ENCODE measurements at places on chromosomes 6 and 20. TPM values are rescaled to one million over a fixed set of nuclear protein-coding genes. Genes with fewer than 3 reads are reported as not detected.

GRCh38 chr20:8812817-8813216 is 256.1 kb upstream of the PLCB4 start:
- no peak for DNase-seq

DNA sequence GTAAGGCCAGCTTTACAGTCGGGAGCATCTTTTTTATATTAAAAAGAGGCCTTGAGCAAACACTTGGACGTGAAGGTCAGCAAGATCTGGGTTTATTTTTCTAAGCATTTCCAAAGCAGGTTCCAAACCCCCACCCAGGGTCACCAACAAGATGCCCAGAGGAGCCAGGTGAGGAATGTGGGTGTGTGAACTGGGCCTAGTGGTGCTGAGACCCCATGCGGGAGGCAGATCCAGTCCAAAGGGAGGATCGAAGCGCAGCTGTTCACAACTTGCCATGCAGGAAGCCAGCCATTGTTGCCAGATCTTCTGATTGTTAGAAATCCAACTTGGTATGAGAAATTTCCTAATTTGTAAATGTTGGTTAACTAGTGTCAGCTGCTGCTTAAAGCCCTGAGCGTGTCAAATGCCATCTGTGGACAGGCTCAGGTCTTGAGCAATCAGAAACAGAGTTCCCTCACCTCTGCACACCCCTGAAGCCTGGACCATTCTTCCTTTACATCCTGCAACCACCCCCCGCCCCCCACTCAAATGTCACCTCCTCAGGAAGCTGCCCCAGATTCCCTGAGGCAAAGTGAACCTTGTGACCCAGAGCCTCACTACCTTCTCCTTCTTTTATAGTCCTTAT is 46.5 kb downstream of the NFATC2 start:
- DNase-seq: no peak

Gene TBC1D7
- total RNA-seq: 8.4 TPM

Gene WFDC12
- not detected for total RNA-seq

Gene MLN
- total RNA-seq: not detected

DNA sequence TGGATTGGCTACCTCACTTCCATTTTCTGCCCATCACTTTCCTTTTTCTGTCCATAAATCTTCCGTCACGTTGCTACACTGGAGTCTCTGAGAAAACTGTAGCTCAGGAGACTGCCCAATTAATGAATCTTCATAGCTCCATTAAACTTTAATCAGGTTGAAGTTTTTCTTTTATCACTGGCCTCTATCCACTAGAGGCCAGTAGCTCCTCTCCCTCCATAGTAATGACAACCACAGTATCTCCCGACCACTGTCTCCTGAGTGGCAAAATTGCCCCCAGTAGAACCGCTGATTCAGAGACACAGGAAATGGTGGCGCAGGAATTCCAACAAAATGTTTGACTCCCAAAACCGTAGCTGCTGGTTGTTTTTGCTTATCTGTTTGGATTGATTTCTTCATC is 18.4 kb upstream of the DOK5 start:
- no peak for DNase-seq

- no peak for DNase-seq
Observed at GRCh38 chr6:137827411-137827940, 39.6 kb upstream of the TNFAIP3 start.

GRCh38 chr6:43914272-43915147 is 144.5 kb downstream of the VEGFA start:
- DNase-seq: no peak

DNA sequence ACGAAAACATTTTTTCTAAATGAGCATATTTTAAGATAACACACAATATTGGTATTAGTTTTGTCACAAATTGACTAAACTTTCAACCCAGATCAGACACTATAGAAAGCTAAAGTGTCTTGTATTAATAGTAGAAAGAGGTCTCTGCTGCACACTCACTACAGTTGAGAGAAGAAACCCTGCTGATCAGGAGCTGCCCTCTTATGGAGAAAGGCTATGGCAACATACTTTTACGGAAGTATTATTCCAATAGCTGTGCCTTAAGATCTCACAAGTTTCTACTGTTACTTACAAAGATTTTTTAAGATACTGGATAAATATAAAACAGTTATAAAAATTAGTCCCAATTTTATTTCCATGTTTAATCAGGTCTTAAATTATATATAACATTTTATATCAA is 155.7 kb downstream of the RIMS1 start:
- DNase-seq: no peak

DNA sequence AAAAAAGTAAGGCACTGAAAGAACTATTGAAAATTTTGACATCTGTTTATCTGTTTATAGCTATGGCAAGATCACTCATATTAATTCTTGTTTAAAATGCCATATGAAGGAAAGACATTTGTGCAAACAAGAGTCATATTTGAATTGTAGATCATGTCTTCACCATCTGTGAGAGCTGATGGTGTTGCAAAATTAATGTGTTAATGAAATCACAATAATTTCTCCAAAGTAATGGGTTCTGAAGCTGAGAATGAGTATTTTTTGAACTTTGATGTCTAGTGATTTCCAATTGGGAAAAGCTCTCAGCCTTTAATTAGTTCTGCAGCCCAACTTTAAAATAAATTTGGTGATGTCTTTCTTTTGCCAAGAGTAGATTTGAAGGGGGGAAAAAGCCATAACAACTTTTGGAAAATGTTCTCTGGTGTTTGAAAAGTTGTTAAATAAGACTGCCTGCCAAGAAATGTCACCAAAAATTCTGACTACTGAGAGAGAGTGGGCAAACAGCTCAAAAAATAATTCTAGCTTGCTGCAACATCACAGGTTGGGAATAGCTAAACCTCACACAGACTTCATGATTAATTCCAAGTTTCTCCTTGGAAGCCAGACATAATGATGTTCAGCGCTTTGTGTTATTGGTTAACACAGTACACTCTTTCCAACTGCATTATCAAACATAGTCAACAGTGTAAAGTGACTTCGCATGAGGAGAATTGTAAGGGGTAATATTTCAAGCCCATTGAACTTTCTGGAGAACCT is 142.6 kb downstream of the SOBP start:
- DNase-seq: no peak

- DNase-seq: no peak
Observed at GRCh38 chr20:61435823-61436220, 183.8 kb downstream of the CDH4 start.

Gene TBX18
- 0.34 TPM for total RNA-seq

GRCh38 chr6:118186672-118187567 is 279.9 kb downstream of the SLC35F1 start:
- DNase-seq: no peak

GRCh38 chr20:17298171-17298570 is 71.3 kb downstream of the PCSK2 start:
- no peak for DNase-seq

GRCh38 chr6:107235007-107235406 is 119.7 kb upstream of the BEND3 start:
- DNase-seq: no peak

DNA sequence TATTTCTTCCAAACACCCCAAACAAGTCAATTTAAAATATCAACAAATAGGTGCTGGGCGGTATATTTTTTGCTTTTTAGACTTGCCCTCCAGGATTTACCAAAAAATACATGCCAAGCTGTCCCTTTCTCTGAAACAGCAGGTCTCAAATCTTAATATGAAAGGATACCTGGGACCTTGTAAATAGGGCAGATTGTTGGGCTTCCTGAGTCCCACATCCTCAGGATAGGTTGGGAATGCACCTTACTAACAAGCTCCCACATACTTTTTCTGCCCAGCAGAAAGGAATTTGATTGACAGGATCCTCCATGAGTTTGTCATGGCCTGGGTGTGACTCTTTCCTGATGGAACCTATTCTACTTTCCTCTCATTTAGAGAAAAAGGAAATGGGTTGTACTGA is 4.9 kb upstream of the SLC24A3 start:
- DNase-seq: no peak

- DNase-seq: no peak
Observed at GRCh38 chr6:116096979-116097816, 3.5 kb upstream of the NT5DC1 start.

GRCh38 chr6:21871831-21872230 is 278.3 kb downstream of the SOX4 start:
- no peak for DNase-seq

DNA sequence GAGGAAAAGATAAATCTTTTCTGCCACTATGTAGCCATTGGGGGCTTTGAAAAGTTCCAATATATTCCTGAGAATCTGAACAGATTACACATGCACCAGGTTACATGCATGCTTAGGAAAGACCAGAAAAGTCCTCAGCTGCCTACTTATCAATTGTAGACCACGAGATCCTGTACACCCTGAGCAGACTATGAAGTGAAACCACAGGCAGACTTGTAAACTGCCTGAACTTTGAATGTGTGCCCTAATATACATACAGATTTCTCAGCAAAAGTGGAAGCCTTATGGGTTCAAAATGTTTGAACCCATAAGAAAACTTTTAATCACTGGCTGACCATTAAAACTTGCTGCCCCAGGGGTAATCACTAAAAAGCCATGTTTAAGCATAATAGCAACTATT is 273.5 kb upstream of the RUNX2 start:
- no peak for DNase-seq

DNA sequence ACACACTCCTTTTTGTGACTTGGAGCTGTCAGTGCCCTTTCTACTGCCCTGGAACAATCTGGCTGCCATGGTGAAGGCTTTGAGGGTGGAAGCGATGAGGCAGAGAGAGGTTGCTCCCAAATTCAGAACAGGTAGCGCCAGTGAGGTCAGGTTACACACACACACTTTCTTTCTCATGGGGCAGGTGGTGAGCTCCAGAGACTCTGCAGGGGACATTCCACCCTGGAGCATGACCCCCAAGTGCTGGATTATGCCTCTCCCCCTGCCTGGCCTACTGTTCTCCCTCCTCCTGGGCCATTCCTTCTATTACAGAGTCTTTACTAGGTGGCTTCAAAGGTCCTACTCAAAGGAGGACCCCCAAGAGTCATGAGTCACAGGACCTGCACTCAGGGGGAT is 98.0 kb downstream of the EYA2 start:
- DNase-seq: peak; percentile 47

Gene PAX1
- not detected for total RNA-seq

Gene IL20RA
- 12.4 TPM for total RNA-seq

GRCh38 chr20:61306937-61307475 is 54.9 kb downstream of the CDH4 start:
- DNase-seq: no peak

- DNase-seq: no peak
Observed at GRCh38 chr6:156910938-156911337, 133.8 kb downstream of the ARID1B start.

DNA sequence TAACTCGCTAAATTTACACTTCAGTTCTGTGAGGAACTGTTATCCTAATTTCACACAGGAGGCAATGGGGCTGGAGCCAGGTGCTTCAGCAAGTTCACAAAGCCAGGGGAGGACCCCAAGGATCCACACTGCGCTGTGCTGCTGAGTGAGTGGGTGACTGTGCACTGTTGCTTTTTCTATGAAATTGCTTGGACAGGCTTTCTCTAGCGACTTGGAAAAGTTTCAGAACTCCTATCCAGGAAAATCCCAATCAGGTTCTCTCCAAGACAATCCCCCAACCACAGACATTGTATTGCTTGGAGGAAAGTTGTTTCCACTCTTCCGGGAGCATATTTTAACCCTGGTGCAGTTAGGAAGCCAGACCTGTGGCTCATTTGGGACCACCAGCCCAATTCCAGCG is 175.9 kb upstream of the CST7 start:
- no peak for DNase-seq

Gene RIMS4
- total RNA-seq: 0.20 TPM

- DNase-seq: no peak
Observed at GRCh38 chr6:29517728-29518440, 30.1 kb upstream of the MAS1L start.

DNA sequence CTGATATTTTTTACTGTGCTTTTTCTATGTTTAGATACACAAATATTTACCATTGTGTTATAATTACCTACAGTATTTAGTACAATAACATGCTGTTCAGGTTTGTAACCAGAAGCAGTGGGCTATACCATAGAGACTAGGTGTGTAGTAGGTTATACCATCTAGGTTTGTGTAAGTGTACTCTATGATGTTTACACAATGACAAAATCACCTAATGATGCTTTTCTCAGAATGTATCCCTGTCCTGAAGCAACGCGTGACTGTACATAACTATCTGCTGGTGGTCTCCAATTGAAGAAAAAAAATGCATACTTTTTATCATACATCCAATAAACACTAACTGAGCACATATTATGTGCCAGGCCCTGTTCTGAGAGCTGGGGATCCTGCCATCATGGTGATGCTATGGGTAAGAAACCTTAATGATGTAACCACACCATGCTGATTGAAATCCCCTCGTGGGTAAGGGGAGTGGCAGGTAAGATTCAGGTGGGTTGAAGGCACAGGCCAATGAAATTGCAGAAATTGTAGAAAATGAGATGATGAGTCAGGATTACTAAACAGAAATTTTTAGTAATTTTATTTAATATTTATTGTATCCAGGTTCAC is 76.8 kb downstream of the FYN start:
- no peak for DNase-seq

Gene DEK
- total RNA-seq: 22.6 TPM

GRCh38 chr20:32512047-32512385 is 73.1 kb downstream of the NOL4L start:
- DNase-seq: peak; percentile 4
